ENCODE measurements at places on chromosomes 5 and 9.

- DNase-seq, result no peak
Measured at GRCh38 chr9:125701351-125701750, 5.7 kb downstream of the MAPKAP1 start.

DNA sequence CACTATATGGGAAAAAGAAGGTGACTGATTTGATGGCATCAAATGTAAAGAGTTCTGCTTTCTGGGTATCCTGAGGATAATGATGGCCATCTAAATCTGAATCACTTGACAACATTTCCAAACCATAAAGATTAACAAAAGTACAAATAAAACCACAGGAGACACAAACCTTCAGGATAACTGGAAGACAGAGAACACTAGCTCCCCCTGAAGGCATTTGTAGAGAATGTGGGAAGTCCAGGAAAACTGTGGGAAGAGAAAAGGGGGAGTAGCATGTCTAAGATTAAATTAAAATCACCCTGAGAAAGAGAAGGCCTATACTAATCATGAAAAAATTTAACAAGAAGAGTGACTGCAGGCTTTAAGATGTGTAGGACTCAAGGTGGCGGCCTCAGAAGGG, 116.2 kb downstream of the PRELID2 start:
- DNase-seq, result no peak

DNA sequence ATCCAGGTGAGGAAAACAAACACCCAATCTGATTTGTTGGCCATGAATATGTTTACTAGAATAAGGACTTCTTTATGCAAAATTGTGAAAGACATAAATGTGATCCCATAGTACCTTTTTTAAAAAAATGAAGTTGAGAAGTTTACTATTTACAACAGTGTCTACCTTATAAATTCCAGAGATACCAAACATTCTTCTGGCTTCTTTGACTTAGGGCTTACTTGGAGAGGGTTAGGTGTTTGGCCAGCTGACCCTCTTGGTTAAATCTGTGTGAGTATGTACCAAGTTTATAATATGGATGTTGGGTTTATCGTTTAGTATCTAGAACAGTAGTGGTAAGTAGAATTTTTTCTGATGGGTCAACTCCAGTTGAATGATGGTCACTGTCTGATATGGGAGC, 212.3 kb downstream of the DOCK8 start:
- no peak for DNase-seq

DNA sequence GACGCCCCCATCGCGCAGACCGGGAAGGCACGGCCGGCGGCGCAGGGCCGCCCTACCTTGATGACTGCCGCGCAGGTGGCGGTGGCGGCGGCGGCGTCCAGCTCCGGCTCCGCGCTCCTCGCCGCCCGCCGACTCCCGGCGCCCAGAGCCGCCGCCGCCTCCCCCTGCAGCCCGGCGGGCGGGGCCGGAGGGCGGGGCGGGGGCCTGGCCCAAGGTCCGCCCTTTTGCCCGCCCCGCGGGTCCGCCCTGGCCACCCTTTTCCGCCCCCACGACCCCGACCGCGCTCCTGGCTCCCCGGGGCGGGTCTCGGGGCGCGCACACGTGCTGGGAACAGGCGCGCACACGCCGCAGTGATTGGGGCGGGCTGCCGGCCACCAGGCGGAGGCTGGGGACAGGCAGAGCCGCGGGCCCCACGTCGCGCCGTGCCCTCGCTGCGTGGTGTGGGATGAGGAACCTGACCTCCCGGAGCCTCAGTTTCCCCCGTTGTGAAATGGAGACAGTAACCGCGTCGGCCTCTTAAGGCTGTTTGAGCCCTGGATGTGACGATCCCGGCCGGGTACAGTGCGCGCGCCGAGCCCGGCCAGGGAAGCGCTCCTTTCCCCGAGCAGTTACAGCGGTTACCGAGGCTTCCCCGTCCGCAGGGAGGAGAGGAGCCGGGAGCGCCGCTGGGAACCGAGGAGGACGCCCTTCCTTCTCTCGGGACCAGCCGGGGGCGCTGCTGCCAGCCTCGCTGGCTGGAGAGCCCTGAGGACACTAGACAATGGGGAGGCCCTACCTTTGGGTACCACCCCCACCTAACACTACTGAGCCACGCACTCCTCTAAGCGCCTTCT, at the start of gene CORO2A:
Gene CORO2A, minus strand, starts transcription at position 135 of the 833 bp plus-strand sequence. CDS start 34,977 bp downstream, outside the sequence.
- DNase-seq, result peak; percentile 85

GRCh38 chr9:135647884-135648283, 8.5 kb upstream of the GLT6D1 start:
- DNase-seq, result no peak
